ENCODE measurements at places on chromosomes 12 and 14.

- no peak for DNase-seq
Measured at GRCh38 chr14:53412819-53413675, 259.9 kb upstream of the DDHD1 start.

DNA sequence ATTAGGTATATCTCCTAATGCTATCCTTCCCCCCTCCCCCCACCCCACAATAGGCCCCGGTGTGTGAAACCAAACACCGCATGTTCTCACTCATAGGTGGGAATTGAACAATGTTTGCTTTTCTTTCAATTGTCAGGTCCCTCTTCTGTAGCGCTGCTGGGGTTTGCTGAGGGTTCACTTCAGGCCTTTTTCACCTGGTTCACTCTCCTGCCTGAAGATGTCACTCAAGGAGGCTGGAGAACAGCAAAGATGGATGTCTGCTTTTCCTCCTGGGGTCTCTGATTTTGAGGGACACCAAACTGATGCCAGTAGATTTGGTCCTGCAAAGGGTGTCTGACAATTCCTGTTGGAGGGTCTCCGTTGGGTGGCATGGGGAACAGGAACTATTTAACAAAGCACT is 35.8 kb downstream of the KLRK1 start:
- DNase-seq: no peak

DNA sequence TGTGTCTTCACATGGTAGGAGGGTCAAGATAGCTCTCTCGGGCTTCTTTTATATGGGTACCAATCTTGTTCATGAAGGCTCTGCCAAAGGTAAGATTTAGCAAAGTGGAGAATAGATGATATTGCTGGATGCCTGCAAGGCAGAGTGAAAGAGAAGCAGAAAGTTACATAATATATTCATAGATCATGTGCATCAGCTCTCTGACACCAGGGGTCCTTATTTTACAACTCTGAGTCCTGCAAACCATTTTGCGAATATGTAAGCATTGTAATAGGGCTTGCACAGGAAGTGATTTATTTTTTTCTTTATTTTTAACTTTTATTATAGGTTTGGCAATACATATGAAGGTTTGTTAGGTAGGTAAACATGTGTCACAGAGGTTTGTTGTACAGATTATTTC is 31.8 kb downstream of the CRADD start:
- DNase-seq: no peak

DNA sequence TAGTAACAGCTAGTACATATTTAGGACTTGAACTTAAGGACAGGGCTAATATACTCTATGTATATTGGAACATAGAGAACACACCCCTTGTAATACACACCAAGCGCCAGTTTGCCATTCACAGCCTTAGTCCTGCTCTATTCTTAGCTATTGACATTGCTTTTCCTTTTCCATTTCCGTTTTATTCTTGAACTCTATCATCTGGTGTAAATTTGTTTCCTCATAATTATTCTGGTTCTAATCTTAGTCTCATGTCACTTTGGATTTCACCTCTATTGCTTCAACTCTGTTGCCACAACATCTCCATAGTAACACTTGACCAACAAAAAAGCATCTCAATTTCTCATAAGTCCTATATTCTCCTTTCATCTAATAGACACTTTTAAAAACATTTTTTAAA is 225.7 kb downstream of the PHLDA1 start:
- DNase-seq: no peak

- DNase-seq: peak; percentile 48
Measured at GRCh38 chr12:44015333-44015941, 179.6 kb downstream of the TMEM117 start.

- no peak for DNase-seq
Measured at GRCh38 chr14:36939265-36939664, 233.1 kb downstream of the SLC25A21 start.

- no peak for DNase-seq
Measured at GRCh38 chr12:4064008-4064407, 190.8 kb upstream of the PARP11 start.

DNA sequence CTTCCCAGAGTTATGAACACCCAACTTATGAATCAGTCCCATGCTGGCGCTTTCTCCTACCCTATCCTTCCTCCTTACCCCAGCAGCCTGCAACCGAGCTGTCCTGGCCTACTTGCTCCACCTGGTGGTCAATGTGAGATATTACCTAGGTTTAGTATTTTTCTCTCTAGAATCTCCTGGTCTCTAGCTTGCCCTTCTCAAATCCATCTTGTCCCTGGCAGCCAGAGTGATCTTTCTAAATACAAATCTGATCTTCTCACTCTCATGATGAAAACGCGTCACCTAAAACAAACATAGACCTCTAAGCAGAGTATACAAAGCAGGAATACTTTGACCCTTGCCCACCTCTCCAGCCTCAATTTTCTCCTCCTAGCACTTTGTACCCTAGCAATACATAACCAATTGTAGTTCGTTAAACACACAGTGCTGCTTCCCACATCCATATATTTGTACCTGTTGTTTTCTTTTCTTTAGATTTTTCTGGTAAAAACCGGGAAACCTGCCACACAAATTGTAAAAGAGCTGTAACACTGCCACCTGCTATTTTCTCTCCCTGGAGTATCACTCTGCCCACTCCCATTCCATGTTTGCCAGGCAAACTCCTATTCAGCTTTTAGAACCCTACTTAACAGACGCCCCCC is 20.0 kb upstream of the TCP11L2 start:
- peak; percentile 75 for DNase-seq

GRCh38 chr14:57823015-57823660 is 42.8 kb downstream of the SLC35F4 start:
- no peak for DNase-seq

DNA sequence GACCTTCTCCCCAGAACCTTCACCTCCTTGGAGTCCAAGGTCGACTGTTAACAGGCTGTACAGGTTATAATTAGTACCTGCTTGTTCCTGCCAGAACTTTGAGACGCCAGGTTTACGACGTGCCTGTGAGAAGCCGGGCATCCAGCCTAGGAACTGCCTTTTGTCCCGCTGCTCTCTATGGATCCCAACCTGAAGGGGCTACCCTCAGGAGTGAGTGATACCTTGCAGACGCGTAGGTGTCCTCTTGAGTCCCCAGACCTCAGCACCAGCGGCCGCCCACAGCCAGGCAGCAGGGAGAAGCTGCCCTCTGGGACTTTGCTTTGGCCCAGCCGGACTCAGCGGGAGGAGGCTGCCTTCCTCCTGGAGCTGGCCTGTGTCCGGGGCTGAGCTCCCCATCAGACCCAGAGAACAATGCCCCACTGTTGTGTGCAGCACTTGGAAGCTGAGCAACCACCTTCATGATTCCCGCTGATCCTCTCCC is 16.2 kb downstream of the SYNE3 start:
- DNase-seq: no peak

GRCh38 chr14:99271951-99272631 is at the start of gene BCL11B:
TSS of gene BCL11B (minus strand) at chr14:99272197. CDS start at chr14:99271218, 979 bp downstream.
- peak; percentile 53 for DNase-seq

GRCh38 chr12:53659011-53659551 is 16.8 kb downstream of the ATP5MC2 start:
- DNase-seq: no peak

DNA sequence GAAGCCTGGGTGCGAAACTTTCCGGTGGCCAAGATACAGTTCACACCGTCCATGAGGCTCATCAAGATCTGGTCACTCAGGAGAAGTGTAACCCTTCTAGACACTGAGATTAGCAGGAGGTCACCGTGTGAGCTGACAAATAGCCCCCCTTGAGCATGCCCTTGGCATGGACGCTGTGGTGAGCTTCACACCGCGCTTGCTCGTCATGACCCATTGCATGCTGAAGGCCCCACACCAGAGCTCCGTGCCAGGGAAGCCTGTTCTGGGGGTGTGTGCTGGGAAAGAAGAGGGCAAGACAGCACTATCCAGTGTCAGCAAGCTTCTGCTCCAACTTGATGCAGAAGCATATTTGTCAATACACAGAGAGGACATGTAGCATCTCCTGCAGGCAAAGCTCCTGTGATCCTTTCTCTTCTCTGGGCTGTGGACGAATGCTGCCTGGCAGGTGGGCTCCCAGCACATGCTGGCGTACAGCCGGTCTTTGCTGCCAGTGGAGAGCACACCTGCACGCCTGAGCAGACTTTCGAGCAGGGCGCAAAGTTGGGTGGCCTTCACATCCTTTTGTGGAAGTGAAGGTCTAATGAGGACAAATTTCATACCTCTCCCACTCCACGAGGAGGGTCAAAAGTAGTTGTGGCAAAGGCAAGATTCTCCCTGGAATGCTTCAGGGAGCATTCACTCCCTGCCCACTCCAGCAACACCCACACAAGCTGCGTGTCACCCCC is 126.9 kb upstream of the FKBP4 start:
- DNase-seq: no peak

GRCh38 chr12:122090759-122091515 is 12.4 kb downstream of the MLXIP start:
- no peak for DNase-seq

GRCh38 chr12:9109737-9110491 is 5.8 kb downstream of the A2M start:
- no peak for DNase-seq

DNA sequence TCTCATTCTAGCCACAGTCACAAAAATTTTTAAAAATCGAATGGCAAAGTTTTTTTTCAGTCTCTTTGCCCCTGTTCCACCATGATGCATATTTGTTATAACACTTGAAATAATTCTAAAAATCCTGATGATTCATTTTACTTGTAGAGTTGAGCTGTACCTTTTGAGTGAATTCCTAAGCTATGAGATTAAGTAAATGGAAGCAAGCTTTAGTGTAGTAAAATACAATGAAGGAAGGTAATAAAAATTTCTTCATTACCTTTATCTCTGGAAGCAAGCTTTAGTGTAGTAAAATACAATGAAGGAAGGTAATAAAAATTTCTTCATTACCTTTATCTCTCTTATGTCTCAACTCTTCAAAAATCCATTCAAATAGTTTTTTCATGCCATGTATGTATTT is 46.1 kb downstream of the TMTC3 start:
- DNase-seq: no peak

DNA sequence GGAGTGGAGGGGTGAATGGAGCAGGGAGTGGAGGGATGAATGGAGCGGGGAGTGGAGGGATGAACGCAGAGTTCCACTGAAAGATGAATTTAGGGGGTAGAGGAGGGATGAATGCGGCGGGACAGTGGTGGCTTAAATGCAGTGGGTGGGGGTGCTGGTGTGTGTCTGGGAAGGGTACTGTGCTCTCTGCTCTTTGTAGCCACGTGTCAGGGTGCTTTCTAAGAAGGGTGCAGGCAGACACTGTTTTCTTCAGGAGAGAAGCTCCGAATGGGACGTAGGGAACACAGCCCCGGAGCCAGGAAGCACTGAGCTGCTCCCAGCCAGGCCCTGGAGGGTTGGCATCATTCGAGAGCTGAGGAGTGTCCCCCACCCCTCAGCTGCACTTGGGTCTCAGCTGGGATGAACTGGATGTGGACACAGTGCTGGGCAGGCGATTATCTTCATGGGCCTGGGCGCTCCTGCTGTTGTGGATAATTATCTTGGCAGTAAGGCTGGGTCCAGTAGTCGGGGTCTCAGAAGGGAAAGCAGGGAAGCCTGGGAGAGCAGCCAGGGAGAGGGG is 9.5 kb upstream of the CEP170B start:
- DNase-seq: no peak

DNA sequence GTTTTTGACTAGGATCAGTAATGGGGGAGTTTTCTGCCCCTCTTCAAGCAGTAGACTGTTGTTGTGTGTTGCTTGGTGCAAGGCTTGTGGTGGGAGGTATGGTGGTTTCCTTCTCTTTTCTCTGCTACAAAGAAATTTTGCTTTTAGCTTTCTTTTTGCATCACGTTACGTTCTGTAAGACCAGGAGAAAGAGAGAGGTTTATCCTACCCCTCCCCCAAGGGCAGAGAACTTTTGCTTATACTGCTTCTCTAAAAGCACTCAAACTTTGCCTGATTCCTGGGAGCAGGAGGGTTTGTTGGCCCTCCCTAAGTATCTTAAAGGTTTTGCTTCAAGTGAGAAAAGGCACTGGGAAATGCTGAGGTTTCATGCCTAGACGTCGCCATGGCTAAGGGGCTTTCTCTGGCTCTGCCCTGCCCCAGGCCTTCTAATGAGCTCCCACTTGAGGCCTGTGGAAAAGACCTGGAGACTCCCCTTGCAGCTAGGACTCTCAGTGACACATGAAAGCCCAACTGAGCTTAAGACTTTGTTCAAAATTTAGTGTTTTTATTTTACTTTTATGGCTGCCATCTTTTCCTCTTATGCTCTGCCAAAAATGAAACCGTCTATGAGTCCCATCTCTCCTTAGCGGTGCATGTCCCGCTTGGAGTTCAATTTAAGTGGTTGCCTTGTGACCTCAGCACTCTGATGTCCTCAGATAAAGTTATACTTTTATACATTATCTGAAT is 49.2 kb downstream of the EIF2S3B start:
- no peak for DNase-seq

DNA sequence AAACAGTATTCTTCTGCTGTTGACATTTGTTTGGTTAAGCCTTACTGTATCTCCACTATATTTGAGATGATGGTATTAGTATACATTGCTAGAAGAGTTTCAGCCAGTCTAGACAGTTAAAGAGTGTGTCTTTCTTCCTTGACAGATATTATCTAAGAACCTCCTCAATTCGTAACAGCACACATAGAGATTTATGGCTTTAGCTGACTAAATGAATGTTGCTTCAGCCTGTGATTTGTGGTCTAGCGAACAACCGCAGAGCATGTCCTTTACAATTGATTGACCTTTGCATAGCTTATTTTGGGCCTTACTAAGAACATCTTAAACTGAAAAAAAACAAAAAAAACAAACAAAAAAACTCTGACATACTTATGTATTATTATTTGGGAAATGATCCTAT is 122.2 kb downstream of the DAAM1 start:
- DNase-seq: no peak

DNA sequence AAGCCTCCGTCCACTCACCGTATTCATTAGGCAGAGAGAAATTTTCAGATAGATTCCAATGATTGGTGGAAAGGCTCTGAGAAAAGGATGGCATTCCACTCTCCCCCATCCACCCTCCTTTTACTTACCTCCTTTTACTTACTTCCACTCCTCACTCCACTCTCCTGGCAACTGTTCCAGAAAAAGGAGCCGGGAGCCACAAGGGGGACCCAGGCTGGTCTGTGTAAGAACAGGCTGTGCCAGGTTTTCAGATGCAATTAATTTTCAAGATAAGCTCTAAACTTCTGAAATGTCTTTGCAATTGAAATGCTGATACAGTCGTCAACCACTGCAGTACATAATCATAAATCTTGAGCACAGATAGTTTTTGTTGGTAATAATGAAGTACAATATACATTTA is 248.8 kb downstream of the ANO6 start:
- no peak for DNase-seq

DNA sequence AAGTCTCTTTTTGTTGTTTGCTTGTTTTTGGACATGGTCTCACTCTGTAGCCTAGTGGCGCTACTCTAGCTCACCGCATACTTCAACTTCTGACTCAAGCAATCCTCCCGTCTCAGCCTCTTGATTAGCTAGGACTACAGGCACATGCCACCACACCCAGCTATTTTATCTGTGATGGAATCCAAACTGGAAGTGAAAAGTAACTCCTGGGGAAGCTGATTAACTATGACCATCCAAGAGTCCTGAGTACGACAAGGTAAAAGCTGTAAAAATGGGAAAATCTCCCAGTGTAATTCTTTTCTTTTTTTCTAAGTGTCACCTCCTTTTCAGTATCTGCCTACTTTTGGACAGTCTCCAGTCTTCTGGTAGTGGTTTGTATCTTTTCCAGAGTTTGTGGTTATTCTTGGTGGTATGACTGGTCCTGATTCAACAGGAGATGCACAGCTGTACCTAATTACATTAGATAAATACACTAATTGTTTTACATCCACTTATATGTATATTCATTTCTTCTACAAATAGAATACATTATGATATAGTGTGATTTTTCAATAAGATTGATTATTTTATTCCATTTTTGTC is 97.8 kb downstream of the SLC6A15 start:
- DNase-seq: no peak

Measured in B cell (primary cell).